NCI-H446 (cell line): ENCODE measurements at places on chromosomes 7 and 10.

DNA sequence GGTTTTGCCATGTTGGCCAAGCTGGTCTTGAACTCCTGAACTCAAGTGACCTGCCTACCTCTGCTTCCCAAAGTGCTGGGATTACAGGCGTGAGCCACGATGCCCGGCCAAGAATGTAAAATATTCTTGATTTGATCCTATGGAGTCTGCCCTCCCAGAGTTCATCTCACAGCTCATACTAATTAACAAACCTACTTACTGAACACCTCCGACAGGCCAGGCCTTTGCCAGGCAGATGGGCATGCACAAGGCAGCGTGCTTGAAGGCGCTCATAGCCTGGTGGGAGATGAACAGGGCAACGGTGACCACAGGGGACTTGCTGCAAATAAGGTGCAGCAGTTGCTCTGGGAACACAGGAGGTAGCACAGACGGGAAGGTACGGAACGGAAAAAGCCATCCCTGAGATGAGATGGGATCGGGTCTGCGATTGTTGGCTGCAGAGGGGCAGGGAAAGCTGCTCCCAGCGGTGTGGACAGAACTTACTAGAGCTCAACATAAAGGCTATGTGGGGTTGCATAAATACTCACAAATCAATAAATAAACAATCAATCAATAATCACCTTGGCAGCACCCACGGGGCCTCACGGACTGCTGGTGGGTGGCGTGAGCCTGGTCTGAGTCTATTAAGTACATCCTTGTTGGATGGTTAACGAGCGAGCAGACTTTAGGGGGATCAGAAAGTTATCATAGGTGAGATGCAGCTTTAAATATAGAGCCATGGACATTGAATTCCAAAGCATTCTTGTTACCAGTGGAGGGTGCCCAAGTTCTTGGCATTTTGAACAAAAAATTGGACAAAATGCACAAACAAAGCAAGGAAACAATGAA is 4.7 kb downstream of the ACBD7 start:
- DNase-seq = no peak

DNA sequence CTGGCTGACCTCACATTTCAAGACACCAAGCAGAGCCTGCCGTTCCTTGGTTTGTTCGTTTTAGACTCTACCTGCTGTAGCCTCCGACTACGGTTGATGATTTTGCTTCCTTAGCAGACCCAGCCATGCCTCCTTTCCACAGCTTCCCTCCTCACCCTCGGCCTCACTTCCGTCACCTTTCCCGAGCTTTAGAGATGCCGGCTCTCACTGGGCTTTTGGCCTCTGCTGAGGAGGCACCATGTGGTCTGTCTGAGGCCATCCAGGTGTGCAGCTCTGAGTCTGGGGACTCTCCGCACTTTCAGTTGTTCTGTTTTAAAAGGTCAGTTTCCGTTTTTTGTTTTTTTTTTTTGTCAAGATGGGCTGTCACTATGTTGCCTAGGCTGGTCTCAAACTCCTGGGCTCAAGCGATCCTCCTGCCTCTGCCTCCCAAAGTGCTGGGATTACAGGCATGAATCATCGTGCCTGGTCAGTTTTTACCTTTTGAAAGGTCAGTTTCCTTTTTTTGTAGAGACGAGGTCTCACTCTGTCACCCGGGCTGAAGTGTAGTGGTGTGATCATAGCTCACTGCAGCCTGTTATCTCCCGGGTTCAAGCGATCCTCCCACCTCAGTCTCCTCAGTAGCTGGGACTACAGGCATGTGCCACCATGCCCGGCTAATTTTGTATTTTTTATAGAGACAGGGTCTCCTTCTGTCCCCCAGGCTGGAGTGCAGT is 11.7 kb downstream of the ORAI2 start:
- no peak for DNase-seq

- no peak for DNase-seq
These were observed 3.9 kb downstream of the LSMEM1 start for GRCh38 chr7:112484671-112485167.

- DNase-seq = no peak
These were observed 247.3 kb upstream of the LYZL1 start for GRCh38 chr10:29041616-29042015.

DNA sequence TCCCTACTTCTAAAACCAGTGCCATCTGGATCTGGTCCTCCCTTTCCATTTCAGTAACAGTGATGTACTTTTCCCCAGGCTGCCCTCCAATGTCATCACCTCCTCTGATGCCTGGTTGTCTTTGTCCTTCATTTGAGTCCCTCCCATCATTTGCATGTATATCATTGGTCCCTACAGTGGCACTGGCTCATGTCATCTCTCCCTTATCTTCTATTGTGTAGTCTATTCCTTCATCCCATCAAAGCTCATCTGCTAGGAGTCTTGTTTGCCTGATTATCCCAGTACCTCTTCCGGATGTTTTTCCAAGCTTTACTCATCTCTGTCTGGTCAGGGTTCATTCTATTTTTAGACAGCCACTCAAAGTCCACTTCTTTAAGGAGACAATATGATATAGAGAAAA is 292.9 kb upstream of the BMPER start:
- DNase-seq = no peak

DNA sequence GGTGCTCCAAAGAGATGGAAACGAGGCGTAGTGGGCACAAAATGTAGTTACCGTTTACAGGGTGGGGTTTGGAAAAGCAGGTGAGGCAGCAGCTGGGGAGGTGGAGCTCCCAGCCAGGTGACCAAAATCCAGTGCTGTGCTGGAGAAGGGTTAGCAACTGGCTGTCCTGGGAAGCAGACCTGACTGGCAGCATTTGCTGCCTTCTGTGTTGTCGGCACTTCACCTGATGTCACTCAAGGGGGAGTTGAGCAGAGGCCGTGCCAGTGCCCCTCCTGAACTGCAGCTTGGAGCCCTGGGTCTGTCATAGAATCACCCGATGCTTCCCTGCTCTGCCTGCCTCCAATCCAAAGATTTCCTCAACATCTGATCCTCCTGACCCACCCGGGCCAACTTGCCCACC is 12.8 kb downstream of the GCK start:
- no peak for DNase-seq

GRCh38 chr7:70193514-70193913 is 595.2 kb downstream of the AUTS2 start:
- DNase-seq = peak; percentile 27

DNA sequence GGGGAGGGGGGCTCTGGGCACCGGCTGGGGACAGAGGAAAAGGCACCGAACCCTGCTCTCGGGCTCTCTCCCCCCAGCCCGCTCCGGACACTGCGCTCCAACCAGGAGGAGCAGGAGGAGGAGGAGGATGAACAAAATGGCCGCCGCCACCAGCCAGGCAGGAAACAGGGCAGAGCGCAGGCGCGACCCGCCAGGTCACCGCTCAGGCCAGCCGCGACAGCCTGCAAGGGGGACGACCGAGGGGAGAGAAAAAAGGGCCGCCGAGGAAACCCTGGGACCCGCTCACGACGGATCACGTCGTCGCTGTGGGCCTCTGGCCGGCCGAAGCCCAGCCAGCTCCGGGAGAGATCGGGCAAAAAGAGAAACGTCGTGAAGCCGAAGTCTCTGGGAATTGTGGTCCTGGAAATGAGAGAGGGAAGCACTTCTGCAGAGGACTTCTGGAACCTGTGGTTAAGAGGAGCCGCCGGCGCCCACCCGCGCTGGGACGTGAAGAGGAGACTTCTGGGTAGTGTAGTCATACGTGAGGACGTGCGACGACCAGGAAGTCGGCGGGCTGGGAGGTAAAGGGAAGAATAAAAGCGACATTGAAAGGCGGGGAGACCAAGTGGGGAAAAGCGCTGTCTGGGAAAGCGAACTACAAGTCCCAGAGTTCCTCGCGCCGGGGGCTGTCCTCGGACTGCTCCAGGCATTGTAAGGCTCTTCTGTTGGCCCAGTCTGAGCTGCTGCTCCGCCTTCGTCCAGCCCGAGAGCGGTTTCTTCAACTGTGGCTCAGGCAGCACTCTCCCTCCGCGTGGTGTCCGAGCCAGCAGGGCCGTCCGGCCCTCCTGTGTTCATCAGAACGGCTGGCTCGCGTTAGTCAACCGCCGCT is at the start of gene TIAL1:
TIAL1 (minus strand) TSS at position 428 of the 868 bp plus-strand sequence. CDS start 499 bp downstream, outside the sequence.
- DNase-seq = peak; percentile 96

GRCh38 chr10:75283078-75283670 is 47.4 kb upstream of the COMTD1 start:
- DNase-seq = no peak

- no peak for DNase-seq
These were observed 34.6 kb upstream of the PFKFB3 start for GRCh38 chr10:6168084-6168483.

GRCh38 chr10:69317626-69318105 is 39.4 kb downstream of the HK1 start:
- no peak for DNase-seq

DNA sequence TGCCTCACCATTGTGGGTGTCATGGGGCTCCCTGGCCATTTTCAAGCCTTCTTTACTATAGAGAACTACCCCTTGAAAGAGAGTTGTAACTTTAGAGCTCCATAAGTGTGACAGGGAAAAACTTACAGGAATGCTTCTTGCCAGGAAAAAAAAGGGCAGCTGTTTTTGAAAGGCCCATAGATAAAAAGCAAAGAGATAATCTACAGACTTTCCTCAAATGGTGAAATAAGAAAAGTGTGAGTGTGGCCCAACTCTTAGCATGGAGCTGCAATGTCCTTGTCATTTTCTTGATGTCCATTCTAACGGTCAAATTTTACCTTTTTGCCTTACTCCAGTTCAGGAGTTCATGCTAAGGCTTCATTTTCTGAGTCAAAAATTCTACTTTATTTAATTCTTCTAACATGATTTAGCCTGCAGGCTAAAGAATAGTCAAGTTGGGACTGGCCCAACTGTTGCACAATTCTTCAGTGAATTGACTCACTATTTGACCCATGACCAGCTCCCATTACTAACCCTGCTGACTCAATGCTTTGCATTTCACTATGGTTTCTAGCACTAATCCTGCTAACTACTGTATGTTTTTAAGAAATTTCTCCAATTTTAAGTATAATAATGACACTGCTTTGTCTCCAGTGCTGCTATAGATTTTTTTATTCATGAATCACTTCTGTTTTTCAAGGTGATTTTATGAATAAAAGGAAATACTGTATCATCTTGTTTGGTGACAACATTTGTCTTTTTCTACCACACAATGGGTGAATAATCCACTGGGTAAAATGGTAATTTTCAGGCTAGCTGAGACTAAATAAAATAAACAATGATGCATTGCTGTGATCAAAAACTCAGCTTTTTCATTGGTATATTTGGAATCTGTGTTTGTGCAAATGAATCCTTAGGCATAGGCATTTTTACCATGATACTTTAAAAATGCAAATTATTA is 41.4 kb upstream of the SGCE start:
- DNase-seq = no peak

DNA sequence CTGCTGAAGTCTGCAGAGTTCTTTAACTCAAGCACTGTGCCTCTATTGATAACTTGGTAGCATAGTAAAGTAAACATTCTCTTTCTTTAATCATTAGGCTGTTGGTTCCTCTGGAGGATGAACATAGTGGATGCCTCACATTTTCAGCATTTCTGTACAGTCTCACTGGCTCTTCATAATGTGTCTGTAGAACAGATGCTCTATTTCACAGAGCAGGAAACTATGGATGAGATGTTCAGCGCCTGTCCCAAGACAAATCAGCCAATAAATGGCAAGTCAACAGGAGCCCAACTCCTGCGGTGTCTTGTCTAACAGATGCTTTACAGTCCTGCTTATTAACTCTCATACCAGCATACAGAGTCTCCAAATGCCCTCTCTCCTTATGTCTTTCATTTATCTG is 36.5 kb downstream of the NRBF2 start:
- DNase-seq = no peak

DNA sequence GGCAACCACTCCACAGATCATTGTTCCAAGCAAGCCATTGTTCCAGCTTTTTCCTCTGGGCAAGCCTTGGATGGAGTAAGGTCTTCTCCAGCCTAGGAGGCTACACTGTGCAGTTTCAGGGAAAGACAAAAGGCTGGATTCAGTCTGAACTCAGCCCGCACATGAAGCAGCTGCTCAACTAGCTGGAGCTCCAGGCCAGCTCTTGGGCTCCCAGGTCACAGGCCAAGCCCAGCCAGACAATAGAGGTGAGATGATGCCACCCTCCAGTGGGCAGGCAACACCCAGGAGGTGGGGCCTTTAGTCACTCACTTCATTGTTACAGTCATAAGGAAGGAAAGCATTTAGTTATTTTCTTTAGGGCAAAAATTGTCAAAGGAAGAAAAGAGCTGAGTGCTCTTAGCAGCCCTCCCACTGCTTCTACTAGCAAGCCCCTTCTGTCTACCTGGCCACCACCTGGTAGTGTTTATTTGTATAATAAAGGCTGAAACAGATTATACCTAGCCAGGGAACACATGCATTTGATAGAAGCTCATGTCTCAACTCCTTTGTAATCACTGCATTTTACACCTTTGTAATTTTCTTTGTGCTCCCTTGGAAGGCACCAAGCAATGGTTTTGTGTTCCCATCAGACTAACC is 253.4 kb downstream of the WDR11 start:
- no peak for DNase-seq

- DNase-seq = peak; percentile 82
These were observed 153.9 kb downstream of the BMPER start for GRCh38 chr7:34059136-34059828.

DNA sequence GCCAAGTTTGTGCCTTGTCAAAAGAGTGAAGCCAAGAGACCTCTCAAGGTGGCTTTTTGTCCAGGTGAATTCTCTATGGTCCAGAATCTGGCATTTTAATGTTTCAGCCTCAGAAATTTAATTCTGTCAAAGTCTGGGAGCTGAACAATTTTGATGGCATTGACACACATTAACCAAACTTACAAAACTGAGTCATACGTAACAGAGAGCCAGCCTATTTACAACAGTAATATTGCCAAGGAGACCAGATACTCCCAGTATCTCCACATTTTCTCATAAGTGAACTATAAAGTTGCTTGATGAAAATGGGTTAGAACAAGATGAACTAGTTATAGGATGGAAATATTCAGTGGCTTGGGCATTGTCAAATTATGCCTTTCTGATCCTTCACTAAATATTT is 43.8 kb downstream of the PDE6C start:
- DNase-seq = no peak

DNA sequence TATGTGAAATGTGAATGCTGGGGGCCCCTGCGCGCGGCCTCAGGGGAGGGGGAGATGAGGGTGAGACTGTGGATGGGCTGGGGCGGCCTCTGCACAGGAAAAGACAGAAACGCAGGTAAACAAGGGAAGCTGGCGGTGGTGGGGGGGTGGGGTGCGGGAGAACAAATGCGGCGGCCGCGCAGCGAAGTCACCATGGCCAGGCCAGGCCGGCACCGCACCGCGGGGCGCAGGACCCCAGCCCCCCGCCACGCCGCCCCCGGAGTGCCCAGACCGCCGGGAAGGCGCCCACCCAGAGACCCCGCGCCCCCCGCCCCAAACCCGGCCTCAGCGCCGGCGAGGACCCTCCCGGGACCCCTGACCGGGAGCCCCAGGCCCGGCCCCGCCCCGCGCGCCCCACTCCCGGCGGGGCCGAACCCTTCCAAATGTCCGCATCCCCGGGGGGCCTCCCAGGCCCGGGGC is 14.5 kb upstream of the DNAAF5 start:
- no peak for DNase-seq

- no peak for DNase-seq
These were observed 10.1 kb downstream of the AVPI1 start for GRCh38 chr10:97676770-97677581.

- DNase-seq = no peak
These were observed 23.5 kb upstream of the SAMD9L start for GRCh38 chr7:93171606-93172226.
